Regular cardiac myocyte (primary cell): ENCODE measurements at places on chromosomes 4 and X. TPM values are rescaled to one million over a fixed set of nuclear protein-coding genes. Genes with fewer than 3 reads are reported as not detected.

Gene ATOH1
- not detected in 2 replicates for total RNA-seq

Gene MAMLD1
- total RNA-seq: 0.56 and 0.58 TPM in 2 replicates

Gene DAPP1
- not detected in 2 replicates for total RNA-seq

Gene PFKFB1
- total RNA-seq: 0.19 TPM in 1 of 2 replicates, not detected in the other

Gene CEP135
- total RNA-seq: 7.3 and 9.2 TPM in 2 replicates

Gene MAGEA8
- total RNA-seq: not detected in 2 replicates

Gene SH3D19
- total RNA-seq: 13.4 and 19.2 TPM in 2 replicates

Gene SH2D1A
- not detected in 2 replicates for total RNA-seq

Gene PPARGC1A
- total RNA-seq: 0.38 and 1.1 TPM in 2 replicates

Gene YY2
- total RNA-seq: 1.2 and 1.4 TPM in 2 replicates

Gene OPHN1
- total RNA-seq: 4.4 and 5.9 TPM in 2 replicates

Gene HPSE
- total RNA-seq: 0.56 and 0.58 TPM in 2 replicates

Gene PCYT1B
- total RNA-seq: under 0.01 TPM in 2 replicates

Gene CABS1
- not detected in 2 replicates for total RNA-seq

Gene AADAT
- 2.0 and 3.8 TPM in 2 replicates for total RNA-seq

Gene FGF13
- under 0.01 TPM in 1 of 2 replicates, not detected in the other for total RNA-seq

Gene VSIG4
- total RNA-seq: not detected in 2 replicates

Gene CTAG2
- total RNA-seq: not detected in 2 replicates

Gene SCML1
- total RNA-seq: 5.4 and 7.7 TPM in 2 replicates

Gene FGA
- total RNA-seq: under 0.01 TPM in 1 of 2 replicates, not detected in the other

Gene ARAF
- 14.7 and 15.9 TPM in 2 replicates for total RNA-seq

Gene PRRG3
- total RNA-seq: not detected in 2 replicates

Gene UGT2B15
- not detected in 2 replicates for total RNA-seq

Gene PRMT9
- total RNA-seq: 10.5 and 13.0 TPM in 2 replicates

Gene TCP11X2
- total RNA-seq: not detected in 2 replicates

Gene EGF
- 0.19 and 0.56 TPM in 2 replicates for total RNA-seq
